Endothelial cell of umbilical vein (primary cell): ENCODE measurements at places on chromosomes 12 and 14. TPM values are rescaled to one million over a fixed set of nuclear protein-coding genes. Genes with fewer than 3 reads are reported as not detected.

The RACGAP1 gene
- total RNA-seq, result 56.3 and 62.9 TPM in 2 replicates

The LUM gene
- total RNA-seq, result 1.9 TPM in 1 of 2 replicates, not detected in the other

The FAM222A gene
- total RNA-seq, result 0.69 and 1.7 TPM in 2 replicates

- DNase-seq, result no peak
Measured at GRCh38 chr12:82690006-82690405, 3.3 kb downstream of the TMTC2 start.

DNA sequence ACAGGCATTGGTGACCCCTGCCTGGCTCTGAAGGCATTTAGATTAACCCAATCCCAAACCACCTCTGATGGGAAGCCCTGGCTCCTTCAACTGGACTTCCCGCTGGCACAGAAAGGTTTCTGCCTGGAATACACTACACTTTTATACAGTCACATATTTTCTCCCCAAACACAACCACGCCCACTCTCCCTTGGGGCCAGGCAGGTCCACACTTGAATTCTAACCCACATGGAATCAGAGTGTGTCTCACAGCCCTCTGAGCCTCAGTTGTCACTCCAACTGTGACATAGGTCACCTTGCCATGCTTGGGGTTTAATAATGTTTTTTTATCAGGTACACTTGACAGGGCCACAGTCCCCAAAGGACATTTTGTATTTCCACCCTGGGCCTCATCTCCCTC, 368.6 kb downstream of the BCL11B start:
- DNase-seq, result no peak

- no peak for DNase-seq
Measured at GRCh38 chr14:40058901-40059897, 627.0 kb upstream of the FBXO33 start.
